Activated CD8-positive, alpha-beta memory T cell treated with anti-CD3 and anti-CD28 coated beads for 24 hours (primary cell): ENCODE measurements at places on chromosomes 1 and 21.

DNA sequence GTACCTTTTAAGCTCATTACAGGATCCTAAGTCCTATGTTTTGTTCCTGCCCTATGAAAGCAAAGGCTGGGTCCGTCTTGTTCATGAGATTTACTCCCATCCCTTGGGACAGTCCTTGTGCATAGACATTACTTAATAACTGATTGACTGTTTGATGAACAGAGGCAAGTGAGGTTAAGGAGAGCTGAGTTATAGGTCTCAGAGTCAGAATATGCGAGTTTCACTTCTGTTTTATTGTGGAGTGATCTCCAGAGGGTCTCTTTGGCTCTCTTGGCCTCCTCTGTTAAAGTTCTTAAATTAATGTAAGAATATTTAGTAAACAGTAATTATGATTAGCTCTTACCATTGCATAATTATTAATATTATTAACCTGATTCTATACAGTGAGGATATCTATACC, 52.6 kb downstream of the BRINP2 start:
- DNase-seq = no peak

DNA sequence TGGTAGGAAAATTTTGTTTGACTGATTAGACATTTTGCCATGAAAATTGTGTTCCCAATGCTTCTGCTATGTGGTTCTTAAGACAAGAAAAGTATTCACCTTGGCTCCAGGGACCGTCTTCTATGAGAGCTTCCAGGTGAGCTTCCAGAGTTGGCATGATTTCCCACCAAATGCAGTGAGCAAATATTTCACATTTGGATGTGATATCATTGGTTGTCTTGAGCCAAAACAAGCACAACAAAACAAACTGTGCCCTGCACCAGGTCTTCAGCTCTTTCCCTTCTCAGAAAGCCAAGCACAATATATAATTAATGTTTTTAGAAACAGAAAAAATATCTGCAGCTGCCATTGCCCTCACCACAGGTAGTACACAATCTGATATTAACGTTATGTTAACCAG, 1009.0 kb downstream of the PLA2G4A start:
- no peak for DNase-seq

DNA sequence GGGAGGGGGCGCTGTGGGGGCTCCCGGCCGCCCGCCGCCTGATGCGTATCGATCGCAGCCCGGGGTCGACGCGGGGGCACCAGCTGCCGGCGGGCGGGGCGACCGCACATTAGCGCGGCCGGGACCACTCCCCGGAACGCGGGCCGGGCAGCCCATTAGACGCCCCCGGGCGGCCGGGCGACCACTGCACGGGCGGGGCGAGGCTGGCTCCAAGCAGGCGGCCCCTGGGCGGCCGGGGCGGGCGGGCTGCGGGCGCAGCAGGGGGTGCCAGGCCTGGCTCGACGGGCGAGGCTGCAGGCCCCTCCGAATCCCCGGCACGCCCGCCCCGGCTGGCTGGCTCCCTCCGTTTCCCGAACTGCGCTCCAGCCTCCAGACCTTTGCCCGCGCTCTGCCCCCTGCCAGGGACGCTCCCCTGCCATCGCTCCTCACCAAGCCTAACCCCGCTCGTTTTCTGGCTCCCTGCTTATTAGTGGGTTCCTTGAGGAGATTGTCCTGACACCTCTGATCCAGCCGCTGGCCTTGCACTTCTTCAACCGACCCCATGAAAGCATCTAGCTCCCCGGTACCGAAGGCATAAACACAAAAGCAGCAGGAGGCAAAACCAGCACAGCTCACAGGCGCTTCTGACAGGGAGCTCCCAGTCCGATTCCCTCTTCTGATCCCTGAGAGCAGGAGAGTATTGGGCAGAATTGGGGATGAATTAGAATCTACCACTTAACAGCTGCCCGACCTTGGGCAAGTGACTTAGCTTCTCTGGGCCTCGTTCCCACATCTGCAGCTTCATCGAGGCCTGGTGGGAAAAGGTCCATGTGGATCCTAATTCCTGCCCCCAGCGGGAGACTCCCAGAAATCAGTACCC, 92.6 kb upstream of the CASZ1 start:
- DNase-seq = no peak

DNA sequence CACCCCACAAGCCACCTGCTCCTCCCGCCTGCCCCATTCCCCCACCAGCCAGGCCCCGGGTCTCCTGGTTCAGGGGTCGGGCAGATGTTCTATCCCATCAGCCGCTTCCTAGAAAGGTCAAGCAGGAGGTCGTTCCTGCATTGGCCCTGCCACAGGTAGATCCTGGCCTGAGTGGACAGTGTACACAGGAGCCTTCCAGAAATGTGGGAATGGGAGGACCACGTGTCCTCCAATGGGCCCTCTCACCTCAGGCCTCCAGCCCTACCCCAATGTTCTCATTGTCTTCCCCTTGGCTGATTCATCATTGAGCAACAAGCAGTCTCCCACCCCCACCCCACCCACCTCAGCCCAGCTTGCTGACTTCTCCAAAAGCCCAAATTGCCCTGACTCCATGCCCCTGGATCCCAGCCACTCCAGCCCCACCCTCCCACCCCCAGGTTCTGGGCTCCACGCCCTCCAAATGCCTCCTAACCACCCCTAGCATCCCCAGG, 2.1 kb downstream of the S100A16 start:
- DNase-seq = no peak

- DNase-seq = no peak
These were observed 263.1 kb downstream of the CAMTA1 start for GRCh38 chr1:7048395-7048794.

- no peak for DNase-seq
These were observed 256.7 kb upstream of the CACYBP start for GRCh38 chr1:174742805-174743653.

- no peak for DNase-seq
These were observed 128.8 kb downstream of the ADSS2 start for GRCh38 chr1:244322791-244323521.

GRCh38 chr21:36706482-36706852, 7.6 kb downstream of the SIM2 start:
- no peak for DNase-seq

DNA sequence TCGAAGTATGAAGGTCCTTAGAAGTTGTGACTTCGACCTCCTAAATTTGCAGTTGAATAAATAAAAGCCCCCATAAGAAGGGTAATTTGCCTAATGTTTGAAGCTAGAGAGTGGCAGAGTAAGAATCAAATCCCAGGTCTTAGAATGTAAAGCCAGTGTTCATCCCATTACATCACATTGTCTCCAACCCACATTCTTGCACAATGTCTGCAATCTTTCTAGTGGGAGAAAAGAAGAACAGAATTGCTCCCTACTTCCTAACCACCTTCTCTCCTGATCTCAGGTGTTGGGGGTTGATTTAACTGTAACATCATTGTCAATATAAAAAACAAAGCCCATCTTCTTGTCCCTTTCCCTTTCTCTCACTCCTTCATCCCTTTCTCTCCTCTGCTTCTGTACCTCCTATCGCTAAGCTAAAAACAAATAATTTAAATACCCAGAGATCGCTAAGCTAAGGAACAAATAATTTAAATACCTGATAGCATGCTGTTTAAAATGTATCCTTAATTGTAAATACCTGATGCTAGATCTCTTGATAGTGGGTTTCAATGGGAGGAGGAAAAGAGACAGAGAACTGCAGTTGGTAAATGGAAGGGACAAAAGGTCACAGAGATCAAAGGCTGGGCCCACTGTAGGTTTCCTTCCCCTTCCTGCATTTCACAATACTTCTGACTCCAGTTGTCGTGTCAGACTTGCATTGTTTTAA, 32.1 kb upstream of the CCDC190 start:
- DNase-seq = no peak

GRCh38 chr1:248897412-248898337, 8.4 kb upstream of the PGBD2 start:
- DNase-seq = no peak

- no peak for DNase-seq
These were observed 42.6 kb upstream of the SRSF10 start for GRCh38 chr1:24022581-24023361.
